ENCODE measurements at places on chromosomes 4 and X.

- no peak for DNase-seq
These were observed 121.6 kb upstream of the IGFBP7 start for GRCh38 chr4:57231781-57232180.

DNA sequence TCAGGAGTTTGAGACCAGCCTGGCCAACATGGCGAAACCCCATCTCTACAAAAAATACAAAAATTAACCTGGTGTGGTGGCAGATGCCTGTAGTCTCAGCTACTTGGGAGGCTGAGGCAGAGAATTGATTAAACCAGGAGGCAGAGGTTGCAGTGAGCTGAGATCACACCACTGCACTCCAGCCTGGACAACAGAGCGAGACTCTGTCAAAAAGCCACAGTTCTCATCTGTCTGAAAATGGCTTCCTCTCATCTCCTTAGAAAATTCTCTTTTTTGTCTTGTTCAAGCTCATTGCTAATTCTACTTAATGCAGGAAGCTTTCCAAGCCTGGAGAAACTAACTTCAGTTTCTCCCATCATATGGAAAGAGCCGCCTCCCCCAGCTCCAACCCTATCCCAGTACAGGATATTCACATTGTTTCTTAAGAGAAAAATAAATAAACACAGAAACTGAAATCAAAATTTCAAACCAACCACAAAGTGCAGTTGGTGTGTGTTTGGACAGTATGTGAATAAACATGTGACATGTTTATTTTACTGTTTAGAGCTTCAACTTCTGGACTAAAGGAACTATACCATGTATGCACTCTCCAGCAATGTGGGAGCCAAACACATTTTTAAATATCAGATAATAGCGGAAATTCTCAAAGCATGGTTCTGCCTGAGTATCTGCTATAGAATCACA lies 55.0 kb upstream of the GAB1 start:
- no peak for DNase-seq

DNA sequence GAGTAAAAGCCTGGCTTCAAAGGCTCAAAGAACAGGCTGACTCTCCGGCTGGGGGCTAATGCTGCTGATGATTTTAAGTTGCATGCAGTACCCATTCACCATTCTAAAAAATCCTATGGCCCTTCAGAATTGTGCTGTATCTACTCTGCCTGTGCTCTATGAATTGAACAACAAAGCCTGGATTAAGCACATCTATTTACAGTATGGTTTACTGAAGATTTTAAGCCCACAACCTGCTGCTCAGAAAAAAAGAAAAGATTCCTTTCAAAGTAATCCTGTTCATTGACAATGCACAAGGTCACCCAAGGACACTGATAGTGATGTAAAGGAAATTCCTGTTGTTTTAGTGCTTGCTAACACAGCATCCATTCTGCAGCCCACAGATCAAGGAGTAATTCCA lies 84.9 kb upstream of the SFRP2 start:
- DNase-seq, result no peak

DNA sequence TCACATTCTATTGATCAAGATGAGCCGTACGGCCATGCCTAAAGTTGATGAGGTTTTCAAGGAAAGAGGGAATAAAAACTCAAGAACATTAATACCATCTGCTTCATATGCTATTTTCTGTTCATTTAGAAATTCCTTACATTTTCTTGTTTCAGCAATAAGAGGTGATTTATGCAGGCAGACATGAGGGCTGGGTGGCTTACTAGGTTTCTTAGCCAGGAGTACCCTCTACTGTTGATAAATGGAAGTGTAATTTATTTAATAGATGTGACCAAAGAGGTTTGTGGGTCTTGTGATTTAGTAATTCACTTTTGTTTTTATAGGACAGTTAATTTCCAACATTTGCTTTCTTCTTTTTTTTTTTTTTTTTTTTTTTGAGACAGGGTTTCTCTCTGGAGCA lies 6.4 kb upstream of the SMIM9 start:
- DNase-seq, result no peak

DNA sequence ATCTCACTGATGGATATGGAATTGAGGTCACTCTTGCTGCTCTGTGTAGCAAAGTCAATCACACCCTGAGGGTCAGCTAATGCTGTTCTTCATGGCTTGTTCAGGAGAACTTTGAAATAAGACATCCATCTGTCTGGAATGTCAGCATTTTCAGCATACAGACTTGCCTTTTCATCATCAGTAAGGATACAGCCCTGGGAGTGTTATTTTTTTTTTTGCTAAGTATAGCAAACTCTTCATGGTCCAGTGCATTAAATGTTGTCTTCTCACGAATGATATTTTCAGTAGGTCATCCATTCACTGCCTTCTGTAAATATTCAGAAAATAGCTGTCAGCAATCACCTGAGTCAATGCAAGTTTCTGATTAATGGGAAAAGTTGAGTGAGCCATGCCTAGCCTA lies 268.8 kb upstream of the SMIM31 start:
- DNase-seq, result no peak

DNA sequence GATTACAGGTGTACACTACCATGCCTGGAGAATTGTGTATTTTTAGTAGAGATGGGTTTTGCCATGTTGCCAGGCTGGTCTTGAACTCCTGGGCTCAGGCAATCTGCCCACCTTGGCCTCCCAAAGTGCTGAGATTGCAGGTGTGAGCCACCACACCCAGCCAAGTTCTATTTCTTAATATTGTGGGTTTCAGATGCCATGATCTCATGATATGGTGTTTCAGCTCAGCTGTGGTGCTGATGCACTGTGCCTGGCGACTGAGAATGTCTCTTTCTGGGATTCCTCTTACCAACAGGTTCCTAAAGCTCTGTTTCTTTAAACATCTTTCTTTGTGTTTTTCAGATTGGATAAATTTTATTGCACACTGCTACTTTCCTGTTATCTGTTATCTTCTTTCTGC lies 17.3 kb upstream of the NDUFC1 start:
- no peak for DNase-seq

DNA sequence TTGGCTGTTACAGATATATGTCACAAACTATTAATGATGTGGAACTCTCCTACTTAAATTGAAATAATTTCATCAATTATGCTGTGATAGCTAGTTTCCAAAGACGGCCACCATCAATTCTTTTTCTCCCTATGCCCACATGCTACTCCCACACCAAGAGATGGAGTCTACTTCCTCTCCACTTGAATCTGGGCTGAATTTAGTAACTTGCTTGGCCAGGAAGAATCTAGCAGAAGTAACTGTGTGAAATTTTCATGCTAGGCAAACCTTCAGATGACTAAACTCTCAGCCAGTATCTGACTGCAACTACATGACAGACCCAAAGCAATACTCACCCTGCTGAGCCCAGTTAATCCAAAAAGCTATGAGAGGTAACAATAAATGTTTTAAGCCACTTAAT lies 3.2 kb downstream of the SEPSECS start:
- DNase-seq, result no peak

GRCh38 chr4:146143888-146144287 lies 31.6 kb upstream of the LSM6 start:
- DNase-seq, result no peak

All from stimulated activated CD4-positive, alpha-beta T cell treated with anti-CD3 and anti-CD28 coated beads, Interleukin-4, amount 100 ng/mL, for 4 hours (primary cell).